ENCODE measurements at places on chromosomes 3 and 15.

DNA sequence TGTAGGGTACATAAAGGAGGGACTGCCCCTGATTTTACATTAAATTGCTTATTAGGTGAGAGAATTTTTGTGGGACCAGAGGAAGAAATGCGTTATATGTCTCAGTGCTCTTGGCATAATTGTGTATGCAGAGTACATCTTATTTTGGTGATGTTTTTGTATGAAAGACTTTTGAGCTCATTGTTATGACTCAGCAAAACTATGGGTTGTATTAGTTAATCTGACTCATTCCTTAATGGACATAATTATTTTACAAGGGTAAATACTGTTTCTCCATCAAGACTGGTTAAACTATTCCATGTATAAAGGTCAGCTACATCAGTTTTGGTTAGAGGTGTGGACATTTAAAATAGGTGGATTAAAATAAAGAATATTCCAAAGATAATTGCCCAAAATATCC is 156.8 kb downstream of the ALCAM start:
- no peak for DNase-seq
- H3K27me3 ChIP-seq, result no peaks in the 10 kb centered on the region
- no peak overlapping the region for H3K4me3 ChIP-seq
- H3K36me3 ChIP-seq, result no peaks in the 10 kb centered on the region
- peaks cover 22% of the 10 kb centered on the region for H3K4me1 ChIP-seq

- no peaks in the 10 kb centered on the region for H3K36me3 ChIP-seq
- H3K27ac ChIP-seq, result no peak overlapping the region
- DNase-seq, result no peak
- H3K4me3 ChIP-seq, result no peak overlapping the region
Measured at GRCh38 chr3:55630280-55630920, 143.3 kb upstream of the WNT5A start.

- no peaks in the 10 kb centered on the region for H3K36me3 ChIP-seq
- H3K4me3 ChIP-seq, result no peak overlapping the region
- DNase-seq, result no peak
- H3K4me1 ChIP-seq, result no peaks in the 10 kb centered on the region
- H3K27ac ChIP-seq, result no peak overlapping the region
- no peaks in the 10 kb centered on the region for H3K27me3 ChIP-seq
Measured at GRCh38 chr3:71614869-71615268, 31.3 kb upstream of the FOXP1 start.

DNA sequence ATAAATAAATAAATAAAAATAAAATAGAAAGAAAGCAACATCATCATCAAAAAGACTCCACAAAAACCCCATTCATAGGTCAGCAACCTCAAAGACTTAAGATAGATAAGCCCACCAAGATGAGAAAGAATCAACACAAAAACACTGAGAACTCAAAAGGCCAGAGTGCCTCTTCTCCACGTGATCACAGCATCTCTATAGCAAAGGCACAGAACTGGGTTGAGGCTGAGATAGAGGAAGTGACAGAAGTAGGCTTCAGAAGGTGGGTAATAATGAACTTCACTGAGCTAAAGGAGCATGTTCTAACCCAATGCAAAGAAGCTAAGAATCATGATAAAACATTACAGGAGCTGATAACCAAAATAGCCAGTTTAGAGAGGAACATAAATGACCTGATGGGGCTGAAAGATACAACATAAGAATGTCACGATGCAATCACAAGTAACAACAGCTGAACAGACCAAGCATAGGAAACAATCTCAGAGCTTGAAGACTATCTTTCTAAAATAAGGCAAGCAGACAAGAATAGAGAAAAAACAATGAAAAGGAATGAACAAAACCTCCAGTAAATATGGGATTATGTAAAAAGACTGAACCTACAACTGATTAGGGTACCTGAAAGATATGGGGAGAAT is 26.4 kb downstream of the GNB5 start:
- H3K4me1 ChIP-seq, result no peaks in the 10 kb centered on the region
- DNase-seq, result no peak
- H3K27me3 ChIP-seq, result no peaks in the 10 kb centered on the region

GRCh38 chr3:119586733-119587172 is 7.5 kb downstream of the ADPRH start:
- H3K36me3 ChIP-seq, result no peaks in the 10 kb centered on the region
- no peak overlapping the region for H3K27ac ChIP-seq
- no peak overlapping the region for H3K4me3 ChIP-seq
- H3K4me1 ChIP-seq, result no peaks in the 10 kb centered on the region
- DNase-seq, result no peak
- 0 out of 2 replicates have a peak, but pooled peaks cover 8% of the 10 kb centered on the region for H3K27me3 ChIP-seq

- no peak overlapping the region for H3K27ac ChIP-seq
- H3K4me3 ChIP-seq, result no peak overlapping the region
- H3K4me1 ChIP-seq, result peaks cover 11% of the 10 kb centered on the region
- no peaks in the 10 kb centered on the region for H3K27me3 ChIP-seq
- DNase-seq, result no peak
Measured at GRCh38 chr3:125381743-125382142, 6.6 kb upstream of the ZNF148 start.

- H3K27ac ChIP-seq, result no peak overlapping the region
- no peaks in the 10 kb centered on the region for H3K36me3 ChIP-seq
- no peak for DNase-seq
- no peaks in the 10 kb centered on the region for H3K27me3 ChIP-seq
- no peaks in the 10 kb centered on the region for H3K4me1 ChIP-seq
- H3K4me3 ChIP-seq, result no peak overlapping the region
Measured at GRCh38 chr3:24614359-24614758, 119.7 kb upstream of the THRB start.

DNA sequence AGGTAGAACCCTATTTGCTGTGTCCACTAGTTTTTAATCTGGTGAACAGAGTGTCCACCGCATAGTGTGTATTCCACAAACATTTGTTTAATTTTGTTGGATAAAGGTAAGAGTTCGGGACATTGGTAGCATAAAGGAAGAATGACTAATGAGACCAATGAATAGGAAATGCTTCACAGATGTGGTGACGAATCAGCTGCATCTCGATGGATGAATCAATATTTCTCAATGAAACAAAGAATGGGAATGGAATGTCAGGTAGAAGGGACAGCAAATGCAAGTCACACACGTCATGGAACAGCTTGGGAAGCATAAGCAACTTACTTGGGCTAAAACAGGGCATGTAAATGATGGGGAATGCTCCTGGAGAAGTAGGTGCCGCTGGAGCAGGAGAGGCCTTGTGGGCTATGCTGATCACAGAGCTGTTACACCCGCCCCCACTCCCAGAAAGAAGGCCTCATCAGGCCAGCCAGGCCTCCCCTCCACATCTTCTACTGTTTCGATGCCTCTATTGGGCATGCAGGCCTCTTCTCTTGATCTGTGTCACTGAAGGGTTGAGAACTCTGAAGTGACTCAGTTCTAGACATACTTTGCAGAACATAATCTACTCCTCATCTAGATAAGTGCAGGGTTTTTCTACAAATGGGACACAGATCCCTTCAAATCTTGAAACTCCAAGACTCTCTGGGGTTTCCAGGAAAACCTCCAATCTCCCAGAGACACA is 120.0 kb upstream of the GADL1 start:
- DNase-seq, result no peak
- H3K4me1 ChIP-seq, result no peaks in the 10 kb centered on the region
- H3K4me3 ChIP-seq, result no peak overlapping the region
- no peaks in the 10 kb centered on the region for H3K36me3 ChIP-seq
- H3K27ac ChIP-seq, result no peak overlapping the region

DNA sequence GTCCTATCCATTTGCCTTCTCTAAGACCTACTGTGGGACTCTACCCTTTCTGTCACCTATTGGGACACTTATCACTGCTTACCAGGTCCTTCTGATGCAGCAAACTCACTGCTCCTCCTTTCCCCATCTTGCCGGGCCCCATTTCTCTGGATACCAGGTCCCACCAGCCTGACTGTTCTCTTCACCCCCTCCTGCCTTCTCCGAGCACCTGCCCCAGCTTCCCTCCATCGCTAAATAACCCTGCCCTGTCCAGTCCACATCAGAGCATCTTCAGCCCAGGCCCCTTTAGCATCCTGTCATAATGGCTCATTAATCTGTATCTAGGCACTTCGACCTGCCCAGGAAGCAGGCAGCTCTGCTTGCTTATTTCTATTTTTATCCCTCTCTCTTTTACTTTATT is 74.7 kb downstream of the CRYGS start:
- DNase-seq, result no peak
- no peak overlapping the region for H3K4me3 ChIP-seq
- H3K27ac ChIP-seq, result no peak overlapping the region
- no peaks in the 10 kb centered on the region for H3K4me1 ChIP-seq
- peaks cover 5% of the 10 kb centered on the region for H3K27me3 ChIP-seq

GRCh38 chr3:130820976-130821375 is 72.9 kb upstream of the ATP2C1 start:
- no peaks in the 10 kb centered on the region for H3K36me3 ChIP-seq
- no peak overlapping the region for H3K27ac ChIP-seq

GRCh38 chr3:99648516-99648915 is 10.1 kb downstream of the COL8A1 start:
- no peaks in the 10 kb centered on the region for H3K36me3 ChIP-seq
- DNase-seq, result no peak
- peaks cover 76% of the 10 kb centered on the region for H3K27me3 ChIP-seq

DNA sequence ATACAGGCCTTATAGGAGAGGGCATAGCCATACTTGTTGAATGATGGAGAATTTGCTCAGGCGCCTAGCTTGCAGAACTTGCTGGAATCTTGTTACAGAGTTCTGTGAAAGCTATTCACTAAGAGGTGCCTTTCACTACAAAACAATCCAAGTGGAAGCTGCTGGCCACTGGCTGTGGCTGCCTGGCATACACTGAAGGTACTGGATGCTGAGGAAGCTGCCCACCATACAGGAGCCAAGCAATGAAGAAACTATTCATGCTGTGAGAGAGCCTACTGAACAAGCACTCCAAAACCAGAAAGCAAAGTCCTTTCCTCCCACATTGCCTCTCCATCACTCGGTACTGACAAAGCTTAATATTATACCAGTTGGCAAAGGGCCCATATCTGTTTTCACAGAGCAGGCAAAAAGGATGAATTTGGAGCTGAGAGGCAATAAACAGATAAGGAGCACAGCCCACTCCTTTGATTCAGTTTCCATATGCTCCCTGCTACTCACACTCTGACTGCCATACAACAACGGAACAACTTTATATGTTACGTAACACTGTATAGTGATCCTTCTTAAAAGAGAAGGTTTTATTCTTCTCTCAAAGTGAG is 192.6 kb upstream of the ALCAM start:
- H3K4me3 ChIP-seq, result no peak overlapping the region
- DNase-seq, result no peak
- H3K27me3 ChIP-seq, result no peaks in the 10 kb centered on the region
- H3K36me3 ChIP-seq, result no peaks in the 10 kb centered on the region

DNA sequence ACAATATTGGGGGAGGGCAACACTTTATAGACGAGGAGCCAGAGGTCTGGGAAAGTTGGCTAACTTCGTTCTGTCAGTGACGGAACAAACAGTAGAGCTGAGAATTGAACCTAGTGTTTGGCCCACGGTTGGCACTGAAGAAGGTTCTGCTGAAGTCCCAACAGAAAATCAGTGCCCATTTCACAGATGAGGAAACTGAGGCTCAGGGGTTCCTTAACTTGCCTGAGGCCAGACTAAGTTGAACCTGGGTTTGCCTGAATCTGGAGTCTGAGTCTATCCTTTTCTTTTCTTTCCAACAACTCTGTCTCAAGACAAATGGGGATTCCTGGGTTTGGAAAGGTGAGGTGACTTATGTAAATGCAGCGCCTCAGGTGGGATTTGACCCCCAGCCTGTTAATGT is 55.1 kb downstream of the SLC6A6 start:
- H3K4me1 ChIP-seq, result peaks cover 15% of the 10 kb centered on the region
- no peak overlapping the region for H3K4me3 ChIP-seq
- DNase-seq, result no peak

DNA sequence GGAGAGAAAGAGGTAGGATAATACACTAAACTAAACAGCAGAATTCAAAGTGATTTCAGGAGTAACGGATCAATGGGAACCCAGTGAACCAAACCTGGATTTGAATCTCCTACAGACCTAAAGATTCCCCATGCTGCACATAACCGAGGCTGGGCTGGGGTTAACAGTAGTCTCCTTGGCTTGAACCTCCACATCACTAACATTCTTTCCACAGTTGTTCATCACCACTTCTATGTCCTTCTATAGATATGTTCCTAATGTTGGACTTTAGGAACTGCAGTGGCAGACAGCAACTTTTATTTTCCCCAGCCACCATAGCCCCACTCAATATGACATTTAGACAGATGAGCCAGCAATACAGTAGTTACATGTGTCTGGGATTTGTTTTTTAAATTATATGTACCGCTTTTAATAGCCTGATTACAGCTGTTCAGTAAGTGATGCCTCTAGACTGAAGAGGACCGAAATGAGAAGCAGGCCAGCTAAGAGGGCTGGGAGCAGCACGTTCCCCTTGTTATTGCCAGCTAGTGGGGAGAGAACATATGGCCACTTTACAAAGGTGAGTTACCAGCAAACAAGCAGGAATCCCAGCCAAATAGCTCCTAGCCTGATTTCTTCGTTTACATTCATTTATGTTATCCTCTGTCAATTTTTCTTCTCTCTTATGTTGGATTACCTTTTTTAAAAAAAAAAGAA is 472.6 kb upstream of the CDIN1 start:
- no peak for DNase-seq
- H3K4me1 ChIP-seq, result no peaks in the 10 kb centered on the region
- H3K27me3 ChIP-seq, result no peaks in the 10 kb centered on the region
- H3K4me3 ChIP-seq, result no peak overlapping the region
- H3K27ac ChIP-seq, result no peak overlapping the region
- no peaks in the 10 kb centered on the region for H3K36me3 ChIP-seq

- no peak for DNase-seq
- no peak overlapping the region for H3K27ac ChIP-seq
- H3K27me3 ChIP-seq, result 0 out of 2 replicates have a peak, but pooled peaks cover 2% of the 10 kb centered on the region
- H3K4me3 ChIP-seq, result no peak overlapping the region
- no peaks in the 10 kb centered on the region for H3K4me1 ChIP-seq
Measured at GRCh38 chr15:28930476-28931291, 44.9 kb downstream of the APBA2 start.

- H3K36me3 ChIP-seq, result no peaks in the 10 kb centered on the region
- no peak for DNase-seq
- H3K4me3 ChIP-seq, result no peak overlapping the region
- no peaks in the 10 kb centered on the region for H3K27me3 ChIP-seq
- H3K27ac ChIP-seq, result no peak overlapping the region
Measured at GRCh38 chr3:11386465-11387113, 114.4 kb downstream of the ATG7 start.

GRCh38 chr15:98694161-98694560 is 45.8 kb downstream of the IGF1R start:
- no peaks in the 10 kb centered on the region for H3K36me3 ChIP-seq
- no peak for DNase-seq
- no peak overlapping the region for H3K4me3 ChIP-seq
- H3K27me3 ChIP-seq, result no peaks in the 10 kb centered on the region
- H3K27ac ChIP-seq, result no peak overlapping the region

DNA sequence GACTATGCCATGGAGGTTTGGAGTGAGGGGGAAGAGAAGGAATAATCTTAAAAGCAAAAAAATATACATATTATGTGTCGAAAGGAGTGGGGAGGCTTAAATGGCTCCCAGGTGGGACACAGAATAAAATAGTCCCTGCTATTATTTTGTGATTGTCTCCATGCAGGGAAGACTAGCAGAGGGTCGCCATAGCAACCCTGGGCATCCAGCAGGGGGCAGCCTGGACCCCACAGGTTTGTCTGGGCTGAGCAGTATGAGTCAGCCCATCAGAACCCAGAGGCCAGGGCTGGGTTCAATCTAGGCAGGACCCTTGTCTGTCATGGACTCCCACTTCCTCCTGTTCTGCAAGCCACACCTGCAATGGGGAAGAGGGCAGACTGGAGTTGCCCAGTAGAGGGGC is 17.6 kb upstream of the LINGO1 start:
- H3K4me3 ChIP-seq, result no peak overlapping the region
- no peak overlapping the region for H3K27ac ChIP-seq
- peak; percentile 12 for DNase-seq
- H3K4me1 ChIP-seq, result peaks cover 15% of the 10 kb centered on the region
